SIG-M5 (cell line): ENCODE measurements at places on chromosomes 3 and 15.

DNA sequence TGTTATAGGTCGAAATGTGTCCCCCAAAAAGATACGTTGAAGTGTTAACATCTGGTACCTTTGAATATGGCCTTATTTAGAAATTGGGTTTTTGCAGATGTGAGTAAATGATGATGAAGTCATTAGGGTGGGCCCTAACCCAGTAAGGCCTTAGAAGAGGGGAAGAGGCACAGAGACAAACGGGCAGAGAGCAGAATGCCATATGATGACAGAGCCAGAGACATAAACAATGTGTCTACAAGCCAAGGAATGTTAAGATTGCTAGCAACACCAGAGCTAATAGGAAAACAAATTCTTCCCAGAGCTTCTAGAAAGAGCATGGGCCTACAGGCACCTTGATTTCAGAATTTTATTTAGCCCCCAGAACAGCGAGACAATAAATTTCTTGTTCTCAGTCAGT is 693.1 kb upstream of the NECTIN3 start:
- no peak for DNase-seq

DNA sequence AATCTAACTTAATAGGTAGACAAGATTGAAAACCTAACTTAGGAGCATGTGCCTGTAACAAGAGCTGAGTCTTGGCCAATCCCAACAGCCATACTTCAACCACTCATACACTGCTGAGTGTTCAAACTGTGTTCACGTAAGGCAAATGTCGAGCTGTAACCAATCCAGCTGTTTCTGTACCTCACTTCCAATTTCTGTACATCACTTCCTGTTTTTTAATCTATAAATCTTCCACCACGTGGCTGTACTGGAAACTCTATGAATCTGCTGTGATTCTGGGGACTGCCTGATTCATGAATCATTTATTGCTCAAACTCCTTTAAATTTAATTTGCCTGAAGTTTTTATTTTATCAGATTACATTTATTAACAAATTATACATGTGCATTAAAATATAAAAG is 44.6 kb upstream of the NEDD4 start:
- DNase-seq = no peak

DNA sequence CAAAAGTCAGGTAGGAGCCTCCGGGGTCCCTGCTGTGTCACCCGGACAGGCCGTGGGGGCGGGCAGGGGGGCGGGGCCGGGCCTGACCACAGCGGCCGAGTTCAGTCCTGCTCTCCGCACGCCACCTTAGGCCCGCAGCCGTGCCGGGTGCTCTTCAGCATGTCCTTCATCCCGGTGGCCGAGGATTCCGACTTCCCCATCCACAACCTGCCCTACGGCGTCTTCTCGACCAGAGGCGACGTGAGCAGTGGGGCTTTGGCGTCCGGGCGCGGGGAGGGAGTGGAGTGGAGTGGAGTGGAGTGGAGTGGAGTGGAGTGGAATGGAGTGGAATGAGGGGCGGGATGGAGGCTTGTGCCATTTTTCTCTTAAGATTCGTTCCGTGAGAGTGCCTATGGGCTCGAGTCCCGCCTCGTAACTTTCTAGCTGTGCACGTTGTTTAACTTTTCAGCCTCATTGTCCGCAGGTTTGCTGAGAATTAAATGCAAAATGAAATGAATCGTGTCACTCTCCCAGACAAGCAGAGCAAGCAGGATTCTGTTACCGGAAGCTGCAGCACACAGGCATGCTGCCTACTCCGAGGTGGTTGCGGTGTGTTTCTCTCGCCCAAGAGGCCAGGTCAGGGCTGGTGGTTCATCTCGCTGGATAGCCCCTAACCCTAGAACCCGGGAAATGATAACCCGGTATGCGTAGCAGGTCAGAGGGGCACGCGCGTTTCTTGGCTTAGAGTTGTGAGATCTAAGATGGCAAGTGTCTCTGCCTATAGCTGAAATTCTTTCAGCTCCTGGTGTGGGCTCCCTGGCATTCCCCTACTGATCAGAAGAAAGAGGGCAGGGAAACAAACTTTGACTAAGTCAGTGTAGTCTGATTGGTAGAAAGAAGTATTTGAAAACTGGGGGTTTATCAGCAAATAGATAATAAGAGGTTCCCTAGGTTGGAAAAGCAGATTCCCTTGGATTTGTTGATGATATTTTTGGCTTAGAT is at the start of gene FAH:
FAH (plus strand) TSS at position 104 of the 981 bp plus-strand sequence; CDS start at position 160, 56 bp downstream.
- no peak for DNase-seq

- no peak for DNase-seq
Observed at GRCh38 chr3:172270557-172271166, 177.6 kb downstream of the GHSR start.

DNA sequence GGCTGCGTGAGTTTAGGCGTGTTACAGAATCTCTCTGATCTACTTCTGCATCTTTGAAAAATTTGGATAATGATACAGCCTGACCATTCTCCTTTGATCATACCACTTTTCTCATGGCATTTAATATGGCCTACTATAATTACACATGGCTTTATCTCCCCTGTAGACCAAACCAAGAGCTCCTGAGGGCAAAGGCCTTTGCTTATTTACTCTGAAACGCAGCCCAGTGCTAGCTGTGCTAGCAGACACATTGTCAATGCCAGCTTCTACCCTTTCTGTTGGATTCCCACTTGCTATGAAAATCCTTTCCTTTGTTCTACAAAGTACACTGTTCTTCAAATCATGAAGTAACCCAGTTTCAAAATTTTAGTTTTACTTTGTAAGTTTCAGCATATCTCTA is 16.5 kb upstream of the VGLL4 start:
- no peak for DNase-seq

- no peak for DNase-seq
Observed at GRCh38 chr15:69474846-69475455, 22.3 kb downstream of the RPLP1 start.

DNA sequence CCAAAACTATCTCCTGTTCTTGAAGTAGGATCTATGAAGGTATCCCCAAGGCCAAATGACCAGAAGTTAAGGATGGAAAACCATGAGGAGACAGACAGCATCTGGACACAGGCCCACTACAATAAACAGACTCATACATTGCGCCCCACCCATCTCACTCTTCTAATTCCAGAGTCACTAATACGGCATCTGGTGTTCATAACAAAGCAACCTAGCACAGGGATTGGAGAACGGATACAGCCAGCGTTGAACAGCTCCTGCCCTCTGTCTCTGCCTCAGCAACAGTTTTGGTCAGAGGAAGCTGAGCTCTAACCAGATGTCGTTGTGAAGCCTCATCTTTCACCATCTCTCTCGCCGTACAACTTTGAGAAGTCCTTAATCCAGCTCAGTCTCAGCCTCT is 44.5 kb upstream of the CCDC80 start:
- no peak for DNase-seq

DNA sequence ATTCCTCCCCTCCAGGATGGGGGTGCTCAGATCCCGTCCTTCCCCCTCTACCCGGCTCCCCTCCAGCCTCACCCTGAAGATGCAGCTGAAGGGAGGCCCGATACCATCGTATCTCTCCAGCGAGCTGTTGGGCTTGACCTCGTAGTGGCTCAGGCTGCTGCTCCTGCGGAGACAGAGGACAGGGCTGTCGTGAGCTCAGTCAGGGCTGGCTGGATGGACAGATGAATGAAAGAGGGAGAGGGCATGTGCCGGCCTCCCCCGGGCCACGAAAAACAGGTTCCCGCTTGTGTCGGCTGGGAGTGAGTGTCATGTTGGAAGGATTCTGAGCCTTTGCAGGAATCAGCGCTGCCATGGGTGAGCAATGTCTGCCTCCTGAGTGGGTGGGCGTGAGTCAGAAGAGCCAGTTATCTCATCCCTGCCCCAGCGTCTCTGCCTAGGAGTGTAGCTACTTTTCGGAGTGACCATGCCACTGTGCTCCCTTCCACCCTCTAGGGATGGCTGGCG is 35.2 kb downstream of the FEM1B start:
- DNase-seq = no peak

DNA sequence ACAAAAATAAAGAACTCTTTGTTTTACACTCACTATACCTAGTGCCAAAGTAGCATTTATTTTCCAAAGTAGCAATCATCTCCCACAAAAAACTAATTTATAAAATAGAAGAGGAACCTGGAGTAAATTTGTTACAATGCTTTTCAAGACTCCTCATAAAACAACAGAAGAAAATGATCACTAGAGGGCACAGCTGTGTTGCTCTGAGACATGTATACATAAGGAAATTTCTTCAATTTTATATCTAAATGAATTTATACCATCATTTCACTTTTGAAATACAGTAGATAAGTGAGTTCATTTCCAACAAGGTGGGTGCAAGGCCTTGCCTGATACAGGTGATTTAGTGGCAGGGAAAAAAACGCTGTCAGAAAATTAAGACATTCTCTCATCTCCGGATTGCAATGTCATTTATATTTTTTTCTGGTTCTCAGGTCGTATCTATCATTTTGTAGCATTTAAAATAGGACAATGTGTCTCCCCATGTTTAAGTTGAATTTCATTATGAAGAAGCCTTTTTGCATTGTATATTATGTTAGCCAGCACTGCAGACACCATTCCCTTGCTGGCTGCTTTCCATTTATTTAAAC is 25.3 kb upstream of the ARHGEF26 start:
- no peak for DNase-seq
